ENCODE measurements at places on chromosomes 16 and 17. TPM values are rescaled to one million over a fixed set of nuclear protein-coding genes. Genes with fewer than 3 reads are reported as not detected.

TEPSIN gene
- 40.2 TPM for total RNA-seq

VASN gene
- 20.3 TPM for total RNA-seq

KCNJ18 gene
- total RNA-seq = not detected

CCL8 gene
- total RNA-seq = 1.5 TPM

ST6GALNAC2 gene
- 24.5 TPM for total RNA-seq

ESRP2 gene
- 61.0 TPM for total RNA-seq

PGAP6 gene
- total RNA-seq = 65.2 TPM

DNA sequence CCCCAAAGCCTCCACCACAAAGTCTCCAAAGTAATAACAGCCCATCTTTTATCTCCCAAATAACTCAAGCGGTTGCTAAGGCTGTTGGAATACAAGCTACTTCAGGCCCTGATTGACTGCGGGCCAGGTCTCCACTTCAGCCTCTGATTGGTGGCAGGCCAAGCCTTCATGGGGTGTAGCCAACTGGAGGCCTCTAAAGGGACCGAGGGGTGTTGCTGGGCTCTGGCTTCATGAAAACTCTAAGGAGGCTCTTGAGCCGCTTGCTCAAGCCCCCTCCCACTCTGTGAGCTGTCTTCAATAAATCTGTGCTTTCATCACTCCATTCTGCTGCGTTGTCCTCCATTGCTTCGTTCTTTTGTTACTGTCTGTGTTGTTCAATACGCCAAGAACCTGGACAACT is 487.2 kb downstream of the XYLT1 start:
- DNase-seq = no peak
- no peaks in the 10 kb centered on the region for H3K27me3 ChIP-seq
- H3K36me3 ChIP-seq = no peaks in the 10 kb centered on the region
- no peaks in the 10 kb centered on the region for H3K4me1 ChIP-seq
- H3K4me3 ChIP-seq = no peak overlapping the region

- peaks cover 33% of the 10 kb centered on the region for H3K4me1 ChIP-seq
- no peak for DNase-seq
- H3K4me3 ChIP-seq = peak overlapping the region; percentile 48
- H3K36me3 ChIP-seq = no peaks in the 10 kb centered on the region
- H3K27ac ChIP-seq = no peak overlapping the region
- no peaks in the 10 kb centered on the region for H3K27me3 ChIP-seq
Observed at GRCh38 chr16:50694206-50694605, 800 bp downstream of the NOD2 start.

DNA sequence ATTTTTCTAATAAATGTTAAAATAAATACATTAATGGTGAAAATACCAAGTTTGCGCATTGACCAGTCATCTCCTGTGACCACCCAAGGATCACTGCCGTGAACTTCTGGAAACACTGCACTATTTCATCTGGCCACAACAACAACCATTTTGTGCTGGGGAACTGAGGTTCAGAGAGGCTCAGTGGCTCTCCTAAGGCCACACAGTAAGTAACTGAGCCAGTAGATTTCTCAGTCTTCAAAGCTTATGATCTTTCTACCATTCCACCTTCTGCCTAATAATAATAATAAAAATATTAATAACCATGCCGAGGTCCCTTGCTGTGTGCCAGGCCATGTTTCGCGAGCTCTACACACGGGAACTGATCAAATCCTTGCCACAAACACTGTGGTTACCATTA is 182.0 kb downstream of the IRF8 start:
- DNase-seq = no peak
- H3K27ac ChIP-seq = no peak overlapping the region
- H3K4me1 ChIP-seq = no peaks in the 10 kb centered on the region

DNA sequence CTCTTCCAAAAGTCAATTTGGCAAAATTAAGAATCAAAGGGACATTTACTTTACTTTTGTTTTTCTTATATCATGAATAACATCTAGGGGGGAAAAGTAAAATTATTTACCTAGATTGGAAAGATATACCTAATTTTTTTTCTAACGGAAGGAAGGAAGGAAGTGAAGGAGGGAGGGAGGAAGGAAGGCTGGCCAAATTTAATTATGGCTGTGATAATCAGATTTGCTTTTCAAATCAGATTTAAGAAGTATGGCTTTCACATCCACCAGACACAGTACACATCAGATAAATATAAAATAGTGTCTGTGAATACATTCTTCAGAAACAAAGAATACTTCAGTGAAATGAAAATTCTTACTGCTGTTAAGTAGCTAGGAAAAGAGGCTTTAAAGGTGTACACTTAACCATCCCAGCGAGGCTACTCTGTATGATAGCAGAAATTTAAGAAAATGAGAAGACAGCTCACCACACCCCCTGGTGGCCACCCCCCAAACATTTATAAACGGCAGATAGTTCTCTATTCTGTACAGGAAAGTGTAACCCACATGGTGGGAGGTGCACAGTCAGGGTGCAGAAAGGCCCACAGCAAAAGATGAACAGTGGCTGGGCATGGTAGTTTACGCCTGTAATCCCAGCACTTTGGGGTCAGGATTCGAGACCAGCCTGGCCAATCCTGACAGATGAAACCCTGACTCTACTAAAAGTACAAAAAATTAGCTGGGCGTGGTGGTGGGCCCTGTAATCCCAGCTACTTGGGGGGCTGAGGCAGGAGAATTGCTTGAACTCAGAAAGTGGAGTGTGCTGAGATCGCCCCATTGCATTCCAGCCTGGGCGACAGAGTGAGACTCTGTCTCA is 150.8 kb downstream of the SSH2 start:
- peaks cover 4% of the 10 kb centered on the region for H3K4me1 ChIP-seq
- H3K27ac ChIP-seq = no peak overlapping the region
- H3K27me3 ChIP-seq = no peaks in the 10 kb centered on the region
- no peaks in the 10 kb centered on the region for H3K36me3 ChIP-seq
- DNase-seq = peak; percentile 73

- no peak overlapping the region for H3K27ac ChIP-seq
- no peaks in the 10 kb centered on the region for H3K27me3 ChIP-seq
Observed at GRCh38 chr16:610513-611381, 20.0 kb upstream of the WFIKKN1 start.

DNA sequence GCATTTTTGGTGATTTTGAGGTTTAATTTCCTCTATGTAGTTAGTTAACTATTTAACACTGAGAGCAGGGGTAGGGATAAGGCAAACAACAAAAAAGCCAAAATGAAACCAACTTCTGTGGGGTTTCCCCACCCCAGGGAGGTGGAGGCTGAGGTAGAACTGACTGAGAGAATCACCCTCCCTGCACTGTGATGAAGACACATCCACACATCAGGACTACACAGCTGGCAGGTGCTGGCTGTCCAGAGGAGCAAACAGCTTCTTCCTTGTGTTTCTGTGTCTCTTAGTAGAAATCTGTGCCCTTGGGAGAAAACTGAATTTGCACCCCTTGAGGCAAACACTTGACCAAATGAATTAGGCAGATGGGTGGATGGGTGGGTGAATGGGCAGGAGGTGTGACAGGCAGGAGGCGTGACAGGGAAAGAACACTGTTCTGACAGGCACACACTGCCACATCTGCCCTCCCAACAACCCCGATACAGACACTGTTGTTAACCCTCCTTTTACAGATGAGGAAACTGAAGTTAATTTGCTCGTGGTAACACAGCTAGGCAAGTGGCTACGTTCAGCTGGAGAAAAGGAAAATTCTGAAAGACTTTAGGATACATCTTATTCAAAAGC is 62.9 kb upstream of the AMZ2 start:
- no peak for DNase-seq
- no peak overlapping the region for H3K27ac ChIP-seq
- H3K4me1 ChIP-seq = no peaks in the 10 kb centered on the region
- no peaks in the 10 kb centered on the region for H3K27me3 ChIP-seq

- no peak for DNase-seq
- no peaks in the 10 kb centered on the region for H3K27me3 ChIP-seq
- no peak overlapping the region for H3K27ac ChIP-seq
- no peaks in the 10 kb centered on the region for H3K36me3 ChIP-seq
- H3K4me3 ChIP-seq = no peak overlapping the region
- no peaks in the 10 kb centered on the region for H3K4me1 ChIP-seq
Observed at GRCh38 chr16:57688987-57689761, 5.4 kb upstream of the DRC7 start.

- no peaks in the 10 kb centered on the region for H3K27me3 ChIP-seq
- no peak overlapping the region for H3K4me3 ChIP-seq
- no peaks in the 10 kb centered on the region for H3K36me3 ChIP-seq
- no peak for DNase-seq
Observed at GRCh38 chr16:67399749-67400704, 6.7 kb upstream of the TPPP3 start.

DNA sequence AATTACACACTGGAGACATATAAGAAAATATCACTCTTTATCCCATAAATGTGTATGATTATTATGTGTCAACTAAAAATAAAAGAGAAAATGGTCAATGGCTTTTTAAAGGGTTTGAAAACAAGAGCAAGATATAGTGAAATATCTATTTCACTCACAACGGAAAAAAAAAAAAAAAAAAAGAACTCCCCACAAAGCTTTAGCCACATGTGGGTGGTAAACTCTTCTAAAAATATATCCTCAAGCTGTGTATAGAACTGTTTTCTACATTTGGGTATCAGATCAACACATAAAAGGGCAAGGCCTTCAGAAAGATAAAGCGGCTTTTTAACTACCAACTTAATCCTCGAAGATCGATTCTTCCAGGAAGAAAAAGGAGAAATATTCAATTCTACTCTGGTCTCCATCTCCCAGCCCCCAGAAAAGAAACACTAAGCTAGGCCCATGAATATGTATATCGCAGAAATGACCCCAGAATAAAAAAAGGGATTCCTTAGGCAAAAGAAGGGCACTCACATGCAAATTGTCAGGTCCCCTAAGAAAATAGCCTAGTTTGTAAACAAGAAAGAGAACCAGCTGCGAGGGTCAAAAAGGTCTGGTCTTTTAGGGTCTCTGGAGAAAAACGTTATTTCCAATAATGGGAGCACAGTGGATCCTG is 4.4 kb downstream of the LITAF start:
- H3K27me3 ChIP-seq = no peaks in the 10 kb centered on the region
- peak overlapping the region; percentile 80 for H3K4me3 ChIP-seq
- DNase-seq = no peak
- H3K4me1 ChIP-seq = peaks cover 37% of the 10 kb centered on the region
- peak overlapping the region; percentile 4 for H3K27ac ChIP-seq

GRCh38 chr16:86029131-86029741 is 130.3 kb downstream of the IRF8 start:
- peaks cover 19% of the 10 kb centered on the region for H3K27me3 ChIP-seq
- no peak overlapping the region for H3K4me3 ChIP-seq
- DNase-seq = peak; percentile 62

- H3K36me3 ChIP-seq = no peaks in the 10 kb centered on the region
- no peak for DNase-seq
- H3K4me1 ChIP-seq = peaks cover 14% of the 10 kb centered on the region
- H3K27ac ChIP-seq = no peak overlapping the region
Observed at GRCh38 chr16:15509593-15510535, 75.5 kb downstream of the BMERB1 start.

- H3K27ac ChIP-seq = no peak overlapping the region
- no peaks in the 10 kb centered on the region for H3K27me3 ChIP-seq
- DNase-seq = no peak
- no peak overlapping the region for H3K4me3 ChIP-seq
Observed at GRCh38 chr16:50235581-50235980, 30.8 kb upstream of the ADCY7 start.

DNA sequence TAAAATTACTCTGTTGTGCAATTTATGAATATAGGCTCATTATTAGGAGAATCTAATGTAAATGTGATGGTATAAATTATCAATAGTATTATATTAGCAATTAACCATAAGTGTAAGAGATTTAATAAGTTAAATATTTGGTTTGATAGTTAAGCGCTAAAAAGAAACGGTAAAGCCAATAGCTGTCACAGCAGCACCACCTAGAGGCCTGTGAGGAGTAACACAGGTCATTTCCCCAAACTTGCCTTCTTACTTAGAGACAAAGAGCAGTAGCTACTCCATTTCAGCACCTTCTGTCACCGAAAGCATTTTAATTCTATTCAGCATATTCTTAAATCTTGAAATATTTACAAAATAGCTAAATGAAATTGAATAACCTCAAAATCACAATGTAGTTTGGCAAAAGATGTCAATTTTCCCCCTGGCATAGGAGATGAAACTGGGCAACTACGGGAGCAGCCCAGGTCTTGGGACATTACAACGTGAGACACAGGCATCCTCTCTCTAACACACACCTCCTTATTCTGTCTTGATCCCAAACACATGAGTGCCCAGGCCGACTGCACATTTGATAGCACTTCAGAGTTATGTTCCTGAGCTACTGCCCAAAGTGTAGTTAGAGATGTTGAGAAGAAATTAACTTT is 14.3 kb upstream of the DYNLRB2 start:
- H3K4me3 ChIP-seq = no peak overlapping the region
- H3K36me3 ChIP-seq = no peaks in the 10 kb centered on the region
- DNase-seq = no peak

- no peaks in the 10 kb centered on the region for H3K27me3 ChIP-seq
- H3K27ac ChIP-seq = no peak overlapping the region
- H3K4me3 ChIP-seq = no peak overlapping the region
- H3K4me1 ChIP-seq = no peaks in the 10 kb centered on the region
- DNase-seq = no peak
Observed at GRCh38 chr16:77850636-77851333, 62.4 kb downstream of the VAT1L start.

DNA sequence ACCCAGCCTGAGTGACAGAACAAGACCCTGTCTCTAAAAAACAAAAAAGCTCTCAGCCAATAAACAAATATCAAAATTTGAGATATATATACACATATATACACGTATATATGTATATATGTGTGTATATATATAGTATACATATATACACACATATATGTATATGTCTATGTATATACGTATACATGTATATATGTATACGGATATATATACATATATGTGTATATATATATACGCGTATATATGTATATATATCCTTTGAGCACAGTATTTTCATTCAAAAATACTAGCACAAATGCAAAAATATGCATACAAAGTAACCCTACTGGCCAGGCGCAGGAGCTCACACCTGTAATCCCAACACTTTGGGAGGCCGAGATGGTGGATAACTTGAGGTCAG is 13.0 kb downstream of the MTMR4 start:
- no peak overlapping the region for H3K27ac ChIP-seq
- H3K4me1 ChIP-seq = peaks cover 6% of the 10 kb centered on the region
- no peak overlapping the region for H3K4me3 ChIP-seq

DNA sequence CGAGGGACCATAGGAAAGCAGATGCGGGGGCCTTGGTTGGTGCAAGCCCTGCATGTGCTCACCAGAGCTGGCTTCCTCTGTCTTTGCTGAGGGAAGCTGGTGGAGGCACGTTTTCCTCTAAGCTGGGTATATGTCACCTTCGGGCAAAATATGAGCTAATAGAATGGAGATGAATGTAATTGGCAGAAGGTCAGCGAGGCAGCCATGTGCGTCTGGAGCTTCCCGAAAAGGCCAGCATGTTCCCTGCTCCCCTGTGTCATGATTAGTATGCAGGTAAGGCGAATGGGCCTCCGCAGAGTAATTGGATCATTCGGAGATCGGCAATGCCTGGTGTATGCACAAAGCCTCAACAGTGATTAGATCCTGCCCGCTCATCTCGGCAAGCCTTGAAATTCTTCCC is 806.2 kb upstream of the EEF2KMT start:
- no peaks in the 10 kb centered on the region for H3K27me3 ChIP-seq
- no peak overlapping the region for H3K4me3 ChIP-seq
- H3K36me3 ChIP-seq = no peaks in the 10 kb centered on the region
- DNase-seq = no peak

Data from upper lobe of right lung (tissue), 1 donor.